Esophagus squamous epithelium (tissue), 5 donors: ENCODE measurements at places on chromosomes 7 and 10.

DNA sequence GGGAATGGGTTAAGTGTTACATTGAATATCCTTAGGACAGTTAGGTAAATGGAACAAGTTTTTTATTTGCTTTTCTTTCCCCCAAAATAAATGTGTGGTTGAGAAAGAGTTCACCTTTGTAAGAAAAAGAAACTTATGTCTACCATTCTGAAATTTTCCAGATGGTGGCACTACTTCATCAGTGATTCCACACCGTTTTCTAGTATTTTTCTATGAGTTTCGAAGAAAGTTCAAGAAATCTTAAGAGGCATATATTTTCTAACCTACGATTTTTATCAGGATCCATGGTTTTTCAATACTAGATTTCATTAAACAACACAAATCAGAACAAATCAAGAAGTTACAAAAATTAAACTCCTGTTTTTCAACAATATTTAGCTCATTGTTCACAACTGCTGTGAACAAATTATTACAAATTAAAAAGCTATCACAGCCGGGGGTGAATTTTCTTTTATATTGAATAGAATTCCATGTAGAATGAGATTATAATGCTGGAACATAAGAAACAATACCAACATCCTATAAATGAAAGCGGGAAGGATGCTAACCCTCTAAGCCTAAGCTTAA is 163.1 kb upstream of the NPVF start:
- no peak for DNase-seq

DNA sequence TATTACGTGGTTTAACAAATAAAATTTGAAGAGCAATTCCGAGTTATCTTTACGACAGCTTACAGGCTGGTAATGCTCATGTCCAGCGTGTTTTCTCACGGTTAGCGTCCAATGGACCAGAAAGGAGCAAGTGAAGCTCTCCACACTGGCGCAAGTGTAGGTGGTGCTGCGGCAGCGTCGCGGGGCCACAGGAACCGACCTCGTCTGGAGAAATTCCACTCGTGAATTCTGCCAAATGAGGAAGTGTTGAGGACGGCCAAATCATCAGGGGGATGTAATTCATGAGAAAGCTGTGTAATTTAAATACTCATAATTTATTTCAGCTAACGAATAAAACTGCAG is 350 bp upstream of the ZNF37A start:
- DNase-seq = no peak

DNA sequence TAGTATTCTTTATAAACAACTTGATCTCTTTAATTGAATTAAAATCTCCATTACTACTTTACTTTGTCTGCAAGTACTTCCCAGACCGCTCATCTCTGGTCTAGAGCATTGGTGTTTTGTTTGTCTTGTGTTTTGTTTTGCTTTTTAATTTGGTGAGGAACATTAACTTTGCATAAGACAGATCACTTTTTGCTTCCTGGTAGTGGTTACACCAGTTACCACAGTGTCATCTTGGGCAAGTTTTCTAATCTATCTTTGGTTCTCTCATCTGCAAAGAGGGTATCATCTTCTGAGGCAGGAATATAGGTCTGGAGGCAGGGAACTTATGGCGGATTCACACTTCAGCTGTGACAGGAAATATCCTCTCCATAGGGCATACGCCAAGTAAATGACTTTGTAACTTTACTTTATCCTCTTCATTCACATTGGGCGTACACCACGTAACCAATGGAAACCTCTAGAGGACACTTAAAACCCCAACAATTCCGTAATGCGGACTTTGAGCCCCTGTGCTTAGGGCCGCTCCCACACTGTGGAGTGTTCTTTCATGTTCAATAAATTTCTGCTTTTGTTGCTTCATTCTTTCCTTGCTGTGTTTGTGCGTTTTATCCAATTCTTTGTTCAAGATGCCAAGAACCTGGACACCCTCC is 83.2 kb upstream of the JAZF1 start:
- DNase-seq = no peak

DNA sequence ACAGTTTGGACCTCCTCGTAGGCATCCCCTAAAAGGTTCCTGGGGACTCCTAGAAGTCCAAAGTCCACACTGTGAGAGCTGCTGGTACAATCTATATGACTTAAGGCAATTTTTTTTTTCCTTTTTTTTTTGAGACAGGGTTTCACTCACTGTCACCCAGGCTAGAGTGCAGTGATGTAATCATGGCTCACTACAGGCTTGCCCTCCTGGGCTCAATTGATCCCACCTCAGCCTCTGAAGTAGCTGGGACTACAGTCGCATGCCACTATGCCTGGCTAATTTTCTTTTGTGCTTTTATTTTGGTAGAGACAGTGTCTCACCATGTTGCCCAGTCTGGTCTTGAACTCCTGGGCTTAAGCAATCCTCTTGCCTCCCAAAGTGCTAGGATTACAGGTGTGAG is 4.6 kb upstream of the SPOCK2 start:
- DNase-seq = no peak

- no peak for DNase-seq
Observed at GRCh38 chr10:34904191-34904590, 89.1 kb upstream of the PARD3 start.

GRCh38 chr7:151091431-151091830 is 5.2 kb downstream of the AGAP3 start:
- DNase-seq = no peak

GRCh38 chr10:71138166-71138830 is 74.1 kb upstream of the UNC5B start:
- DNase-seq = no peak

DNA sequence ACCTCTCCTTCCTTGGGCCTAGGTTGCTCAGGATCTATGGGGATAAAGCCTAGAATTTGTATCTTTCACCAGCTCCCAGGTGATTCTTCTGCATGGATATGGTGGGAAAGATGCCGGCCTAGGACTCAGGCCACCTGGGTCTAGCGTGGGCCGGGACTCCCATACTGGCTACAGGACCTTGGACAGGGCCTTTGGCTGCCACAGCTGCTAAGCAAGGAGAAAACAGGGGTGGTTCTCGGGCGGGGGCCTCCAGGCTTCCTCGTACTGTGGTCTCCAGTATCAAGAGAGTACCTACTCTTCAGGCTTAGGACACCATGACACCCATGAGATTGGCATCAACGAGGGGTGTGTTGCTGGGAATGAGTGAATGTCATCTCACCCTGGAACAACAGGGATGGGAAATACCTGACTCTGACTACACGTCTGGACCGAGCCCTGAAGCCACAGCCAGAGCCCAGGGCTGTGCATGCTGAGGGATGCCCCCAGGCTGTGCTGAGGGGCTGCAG is 120.3 kb upstream of the ADAM12 start:
- DNase-seq = no peak

- no peak for DNase-seq
Observed at GRCh38 chr7:122438492-122438891, 133.9 kb upstream of the FEZF1 start.

DNA sequence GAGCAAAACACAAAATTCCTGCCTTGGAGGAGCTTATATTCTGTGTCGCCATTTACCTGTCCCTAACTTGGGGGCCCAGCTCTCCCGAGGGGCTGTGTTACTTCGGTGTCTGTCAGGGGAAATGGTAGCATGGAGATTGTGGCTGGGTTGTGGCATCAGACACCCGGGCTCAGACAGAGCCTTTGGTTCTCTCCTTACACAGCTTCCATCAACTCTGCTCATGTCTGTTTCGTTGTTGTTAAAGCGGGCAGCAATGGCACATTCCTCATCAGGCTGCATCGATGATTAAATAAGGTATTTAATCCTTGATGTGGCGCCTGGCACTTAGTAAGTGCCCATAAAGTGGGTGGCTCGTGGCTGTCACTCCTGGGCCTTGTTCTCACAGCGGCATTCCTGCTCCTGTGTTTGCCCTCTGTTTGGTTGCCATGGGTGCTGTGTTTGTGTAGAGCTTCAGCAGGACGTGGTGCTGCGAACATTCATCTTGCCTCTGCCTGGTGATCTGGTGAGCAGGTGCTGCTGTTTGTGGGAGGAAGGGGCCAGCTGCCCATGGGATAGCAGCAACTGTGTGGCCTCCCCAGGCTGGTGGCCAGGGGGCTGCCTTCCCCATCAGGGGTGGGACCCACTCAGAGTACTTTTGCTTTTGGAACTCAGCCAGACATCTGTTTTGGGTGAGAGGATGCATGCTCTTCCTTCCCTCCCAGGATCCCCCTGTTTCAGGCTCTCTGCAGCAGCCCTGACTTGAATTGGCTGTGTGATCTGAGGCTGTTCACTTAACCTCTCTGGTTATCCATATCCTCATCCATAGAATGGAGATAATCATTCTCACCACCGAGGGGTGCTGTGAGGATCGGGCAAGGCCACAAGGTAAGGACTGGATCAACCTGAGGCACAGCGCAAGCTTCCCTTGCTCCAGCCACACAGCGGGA is 207.2 kb upstream of the SVIL start:
- no peak for DNase-seq

DNA sequence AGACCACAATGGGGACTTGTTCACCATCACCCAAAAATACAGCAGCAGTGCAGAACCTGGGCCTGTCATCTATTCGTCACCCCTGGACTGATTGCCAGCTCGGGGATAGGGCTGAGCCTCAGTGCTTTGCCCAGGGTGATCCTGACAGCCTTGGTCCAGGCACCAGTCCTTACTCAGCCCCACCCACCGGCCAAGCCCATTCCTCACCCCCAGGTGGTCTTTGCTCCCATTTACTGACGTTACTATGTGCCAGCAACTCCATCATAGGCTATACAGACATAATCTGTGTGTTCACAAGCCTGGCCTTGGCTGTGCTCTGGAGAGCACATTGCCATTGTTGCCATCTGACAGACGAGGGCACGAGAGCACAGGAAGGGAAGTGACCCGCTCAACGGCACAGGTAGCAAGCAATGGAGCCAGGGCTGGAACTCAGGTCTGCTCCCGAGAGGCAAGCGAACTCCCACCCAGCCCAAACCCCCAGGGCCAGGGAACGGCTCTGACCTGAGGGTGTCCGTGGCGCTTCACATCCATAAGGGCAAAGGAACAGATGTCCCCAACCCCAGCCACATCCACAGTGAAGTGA is 6.8 kb downstream of the ATG9B start:
- DNase-seq = no peak

- DNase-seq = no peak
Observed at GRCh38 chr7:43632746-43633145, 49.8 kb downstream of the STK17A start.

- DNase-seq = no peak
Observed at GRCh38 chr10:6667679-6668270, 87.7 kb upstream of the PRKCQ start.

- no peak for DNase-seq
Observed at GRCh38 chr10:69866688-69867461, 65.2 kb downstream of the COL13A1 start.

GRCh38 chr10:49285232-49285631 is 13.7 kb upstream of the C10orf71 start:
- DNase-seq = no peak

- no peak for DNase-seq
Observed at GRCh38 chr10:75620356-75620755, 188.9 kb downstream of the LRMDA start.
